Fibroblast of skin of left quadriceps (primary cell): ENCODE measurements at places on chromosomes 13 and 19.

DNA sequence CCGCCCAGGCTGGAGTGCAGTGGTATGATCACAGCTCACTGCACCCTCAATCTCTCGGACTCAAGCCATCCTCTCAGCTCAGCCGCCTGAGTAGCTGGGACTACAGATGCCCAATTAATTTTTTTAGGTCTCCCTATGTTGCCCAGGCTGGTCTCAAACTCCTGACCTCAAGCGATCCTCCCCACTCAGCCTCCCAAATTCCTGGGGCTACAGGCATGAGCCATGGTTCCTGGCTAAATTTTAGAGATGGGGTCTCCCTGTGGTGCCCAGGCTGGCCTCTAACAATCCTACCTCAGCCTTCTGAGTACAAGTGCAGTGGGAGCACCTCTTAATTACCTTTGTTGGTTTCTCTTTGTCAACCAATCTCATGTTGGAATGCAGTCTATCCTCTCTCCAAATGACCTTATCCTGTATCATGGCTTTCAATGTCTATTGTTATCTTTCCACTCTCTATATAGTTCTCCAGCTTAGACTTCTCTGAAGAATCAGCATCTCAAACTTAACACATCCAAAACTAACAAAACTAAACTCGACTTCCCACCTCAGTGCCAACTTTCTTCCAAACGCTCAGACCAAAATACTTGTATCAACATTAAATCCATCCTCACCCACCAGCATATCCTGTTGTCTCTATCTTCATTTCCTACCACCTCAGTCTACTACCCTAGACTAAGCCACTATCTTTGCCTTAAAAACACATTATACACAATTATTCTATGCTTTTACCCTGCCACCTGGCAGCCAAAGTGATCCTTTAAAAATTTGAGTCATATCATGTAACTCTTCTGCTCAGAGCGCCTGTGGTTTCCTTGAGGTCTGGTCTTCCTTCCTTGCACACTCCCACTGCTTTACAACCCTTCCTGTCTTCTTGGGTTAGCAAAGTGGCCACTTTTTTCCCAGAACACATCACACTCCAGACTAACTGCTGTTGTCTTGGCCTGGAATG, 6.7 kb downstream of the TPT1 start:
- DNase-seq = no peak

- DNase-seq = no peak
These were observed 23.5 kb downstream of the DZIP1 start for GRCh38 chr13:95620825-95621498.

DNA sequence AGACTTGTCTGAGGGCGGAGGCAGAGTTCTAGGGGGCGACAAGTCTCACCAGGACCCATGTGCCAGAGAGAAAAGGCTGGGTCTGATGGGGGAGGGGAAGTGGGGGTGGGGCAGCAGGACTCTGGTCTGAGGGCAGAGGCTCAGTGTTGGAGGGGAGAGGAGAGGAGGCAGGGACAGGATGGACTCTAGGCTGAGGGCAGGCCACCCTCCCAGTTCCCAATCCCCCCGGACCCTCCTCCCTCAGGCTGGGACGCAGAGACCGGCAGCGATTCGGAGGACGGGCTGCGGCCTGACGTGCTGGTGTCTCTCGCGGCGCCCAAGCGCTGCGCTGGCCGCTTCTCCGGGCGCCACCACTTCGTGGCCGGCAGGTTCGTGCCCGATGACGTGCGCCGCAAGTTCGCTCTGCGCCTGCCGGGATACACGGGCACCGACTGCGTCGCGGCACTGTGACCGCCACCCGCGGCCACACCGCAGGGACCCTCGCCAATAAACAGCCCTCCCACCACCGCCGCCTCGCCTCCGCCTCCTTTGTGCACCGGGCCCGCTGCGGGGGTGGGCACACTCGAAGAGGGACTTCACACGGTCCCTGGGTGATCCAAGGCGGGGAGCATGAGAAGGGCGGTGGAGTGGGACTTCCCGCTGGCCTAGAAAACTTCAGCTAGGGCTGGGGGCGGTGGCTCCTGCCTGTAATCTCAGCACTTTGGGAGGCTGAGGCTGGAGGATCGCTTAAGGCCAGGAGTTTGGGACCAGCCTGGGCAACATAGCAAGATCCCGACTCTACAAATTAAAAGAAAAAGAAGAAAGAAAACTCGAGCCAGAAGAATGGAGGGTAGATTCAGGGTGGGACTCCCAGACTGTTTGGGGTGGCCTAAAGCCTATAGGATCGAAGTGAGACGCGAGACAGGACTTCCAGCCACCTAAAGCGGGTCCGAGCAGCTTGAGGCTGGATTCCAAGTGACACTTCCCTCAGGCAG, 703 bp upstream of the CILP2 start:
- no peak for DNase-seq

GRCh38 chr13:106710266-106710665, 142.3 kb upstream of the ARGLU1 start:
- no peak for DNase-seq

GRCh38 chr13:25827831-25828465, 223.9 kb downstream of the SHISA2 start:
- no peak for DNase-seq

GRCh38 chr19:51365211-51365964, 800 bp downstream of the ETFB start:
- DNase-seq = no peak

GRCh38 chr19:42497492-42498168, 30.7 kb downstream of the CEACAM1 start:
- DNase-seq = no peak

DNA sequence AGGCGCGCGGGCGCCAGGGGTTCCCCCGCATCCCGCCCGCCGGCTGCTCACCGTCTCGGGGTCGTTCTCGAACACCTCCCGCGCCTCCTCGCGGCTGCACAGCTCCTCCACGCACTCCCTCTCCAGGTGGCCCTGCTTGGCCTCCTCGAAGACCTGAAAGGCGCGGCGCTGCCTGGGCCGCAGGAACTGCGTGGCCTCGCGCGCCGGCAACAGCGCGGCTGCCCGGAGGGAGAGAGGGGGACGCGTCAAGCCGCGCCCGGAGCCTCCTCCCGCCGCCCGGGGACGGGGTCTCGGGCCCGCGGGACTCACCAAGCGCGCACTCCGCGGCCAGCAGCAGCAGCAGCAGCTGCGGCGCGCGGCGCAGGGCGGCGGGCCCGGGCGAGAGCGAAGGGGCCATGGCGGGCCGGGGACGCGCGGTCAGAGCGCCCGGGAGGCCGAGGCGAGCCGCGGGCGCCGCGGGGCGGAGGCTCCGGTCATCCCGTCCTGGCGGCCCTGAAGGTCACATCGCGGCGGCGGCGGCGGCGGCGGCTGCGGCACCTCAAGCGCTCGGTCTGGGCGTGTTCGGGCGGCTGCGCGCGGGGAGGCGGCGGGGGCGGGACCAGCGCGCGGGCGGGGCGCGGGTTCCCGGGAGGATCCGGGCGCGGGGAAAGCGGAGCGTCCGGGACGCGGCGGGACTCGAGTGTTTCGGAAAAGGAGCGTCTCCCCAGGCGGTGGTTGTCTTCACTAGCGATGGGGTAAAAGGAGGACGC, at the start of gene GAS6:
Gene GAS6, minus strand, starts transcription at position 553 of the 749 bp plus-strand sequence. Its CDS starts 156 bp downstream, at position 397.
- no peak for DNase-seq

DNA sequence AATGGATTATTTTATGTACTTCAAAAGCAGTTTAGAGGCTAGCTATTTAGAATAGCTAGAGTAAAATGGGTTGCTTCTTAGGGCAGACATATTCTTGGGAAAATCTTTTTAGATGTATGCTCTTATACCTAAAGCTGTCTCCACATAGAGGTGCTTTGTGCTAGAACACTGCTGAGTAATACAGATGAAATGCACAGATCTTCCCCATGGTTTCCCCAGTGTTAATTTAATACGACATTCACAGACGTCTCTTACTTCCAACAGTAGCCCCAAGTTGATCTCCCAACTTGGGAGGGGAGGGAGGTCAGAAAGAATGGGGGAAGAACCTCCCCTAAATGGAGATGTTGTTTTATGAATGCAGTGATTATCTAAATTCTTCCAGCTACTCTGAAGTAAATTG, 16.9 kb downstream of the NALCN start:
- DNase-seq = no peak

- no peak for DNase-seq
These were observed 1589.9 kb downstream of the SLITRK1 start for GRCh38 chr13:82292334-82292733.

GRCh38 chr13:106619688-106620555, 52.0 kb upstream of the ARGLU1 start:
- peak; percentile 36 for DNase-seq

GRCh38 chr19:35403116-35403760, 32.4 kb downstream of the GPR42 start:
- no peak for DNase-seq

DNA sequence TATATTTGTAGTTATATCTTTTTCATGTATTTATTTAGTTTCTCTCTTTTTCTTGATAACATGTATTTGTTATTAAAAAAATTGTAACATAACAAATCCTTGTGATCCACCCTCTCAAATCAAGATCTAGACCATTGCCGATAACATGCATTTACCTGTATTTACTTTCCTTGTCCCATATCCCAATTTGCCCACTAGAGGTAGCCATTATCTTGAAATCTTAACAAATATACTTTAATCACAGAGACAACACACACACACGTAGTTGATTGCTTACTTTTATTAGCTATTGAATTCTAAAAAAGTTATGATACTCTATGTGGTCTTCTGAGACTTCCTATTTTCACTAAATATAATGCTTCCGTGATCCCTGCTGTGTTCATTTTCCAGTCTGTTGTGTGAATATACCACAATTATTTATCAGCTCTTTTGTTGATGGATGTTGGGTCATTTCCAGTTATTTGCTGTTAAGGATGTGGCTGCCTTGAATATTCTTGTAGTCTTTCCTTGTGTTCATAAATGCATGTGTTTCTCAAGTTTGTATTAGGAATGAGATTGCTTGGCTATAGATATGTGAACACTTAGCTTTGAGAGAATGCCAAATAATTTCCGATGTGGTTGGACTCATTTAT, 31.3 kb upstream of the ZMYM2 start:
- DNase-seq = peak; percentile 10

GRCh38 chr13:46101484-46102254, 3.2 kb downstream of the CPB2 start:
- no peak for DNase-seq

DNA sequence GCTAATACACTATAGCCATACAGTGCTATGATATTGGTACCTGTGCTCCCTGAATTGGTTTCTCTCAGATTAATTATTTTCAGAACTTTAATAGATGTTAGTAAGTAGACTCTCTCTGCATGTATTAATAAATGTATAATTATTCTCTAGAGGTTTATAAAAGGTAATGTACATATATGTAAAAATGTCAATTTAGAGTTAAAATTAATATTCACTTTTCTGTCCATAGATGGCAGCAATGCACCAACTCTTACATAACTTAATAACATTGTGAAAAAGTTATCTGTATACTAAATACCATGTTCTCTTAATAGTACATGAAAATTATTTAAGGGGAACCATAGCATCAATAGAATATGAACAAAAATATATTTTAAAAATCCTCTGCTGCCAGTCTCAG, 515.0 kb upstream of the KLHL1 start:
- no peak for DNase-seq

- DNase-seq = no peak
These were observed 22.4 kb downstream of the ZNF571 start for GRCh38 chr19:37572203-37572602.

DNA sequence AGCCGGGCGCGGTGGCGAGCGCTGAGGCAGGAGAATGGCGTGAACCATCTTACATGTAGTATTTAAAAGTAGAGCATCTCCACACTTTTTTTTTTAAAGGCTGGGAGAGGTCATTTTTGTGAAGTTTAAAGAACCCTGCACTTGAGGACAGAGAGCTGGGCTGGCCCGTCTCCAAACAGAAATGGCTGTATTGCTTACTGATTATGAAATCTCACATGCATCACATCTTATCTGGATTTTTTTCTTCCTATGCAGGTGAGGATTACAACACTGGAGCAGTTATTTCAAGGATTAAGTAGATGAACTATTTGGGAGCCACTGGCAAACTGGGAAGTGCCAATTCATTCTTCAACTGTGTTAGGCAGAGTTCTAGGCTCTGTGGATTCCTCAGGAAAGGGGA, 59.5 kb downstream of the TEX26 start:
- DNase-seq = no peak

GRCh38 chr13:77460195-77460594, 75.3 kb upstream of the SCEL start:
- DNase-seq = no peak

GRCh38 chr19:1353144-1353543, 30.6 kb upstream of the NDUFS7 start:
- no peak for DNase-seq

- no peak for DNase-seq
These were observed 18.8 kb upstream of the GTF2F2 start for GRCh38 chr13:45101327-45102018.

DNA sequence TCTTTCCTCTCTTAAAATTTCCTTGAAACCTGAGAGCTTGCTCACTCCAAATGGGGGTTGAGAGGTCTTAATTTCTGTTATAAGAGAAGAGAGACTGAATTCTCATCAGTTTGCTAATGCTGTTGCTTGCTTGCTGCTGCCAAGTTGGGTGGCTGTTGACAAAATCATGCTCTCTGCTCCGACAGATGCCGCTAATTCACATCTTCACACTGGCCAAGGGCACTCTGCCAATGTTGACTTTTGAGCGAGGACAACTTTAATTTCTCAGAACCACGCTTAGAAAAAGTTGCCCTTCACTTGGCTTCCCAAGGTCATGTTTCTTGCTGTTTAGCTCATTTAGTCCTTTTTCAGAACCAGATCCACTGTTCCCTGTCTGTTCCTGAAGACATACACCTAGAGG, 402.9 kb downstream of the HS6ST3 start:
- DNase-seq = no peak

DNA sequence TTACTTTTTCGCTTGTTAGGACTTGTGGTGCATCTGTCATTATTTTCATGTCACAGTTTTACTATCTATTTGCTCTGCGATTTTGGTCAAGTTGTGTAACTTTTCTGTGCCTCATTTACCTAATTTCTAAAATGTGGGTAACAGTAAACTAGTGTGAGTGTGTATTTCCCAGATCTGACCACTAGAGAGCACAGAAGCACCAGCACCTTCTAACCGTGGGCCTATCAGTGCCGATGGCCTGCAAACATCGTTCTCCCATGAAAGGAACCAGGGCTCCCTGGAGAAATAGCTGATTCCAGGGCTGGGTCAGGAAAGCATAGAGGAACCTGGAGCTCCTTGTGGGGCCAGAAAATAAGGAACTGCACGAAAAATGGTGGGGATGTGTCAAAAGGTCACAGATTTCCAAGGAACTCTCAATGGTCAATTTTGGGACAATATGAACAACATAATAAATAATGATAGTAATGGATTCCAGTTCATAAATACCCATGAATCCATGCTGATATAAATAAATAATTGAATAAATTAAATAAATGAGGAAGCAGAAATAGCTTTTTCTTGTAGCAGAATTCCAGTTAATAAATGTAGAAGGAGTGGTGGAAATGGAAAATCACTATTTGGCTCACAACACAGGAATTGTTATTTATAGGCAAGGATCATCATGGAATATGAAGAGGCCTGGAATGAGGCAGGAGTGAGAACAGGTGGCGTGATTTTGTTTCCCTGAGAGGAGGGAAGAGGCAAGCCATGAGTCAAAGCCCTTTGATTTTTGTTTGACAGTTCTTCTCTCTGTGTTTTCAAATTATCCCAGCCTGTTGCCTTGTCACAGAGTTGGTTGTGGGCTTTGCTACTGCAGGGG, 31.1 kb downstream of the CEACAM8 start:
- no peak for DNase-seq
